Purkinje cell (primary cell): ENCODE measurements at places on chromosomes 12 and 14. TPM values are rescaled to one million over a fixed set of nuclear protein-coding genes. Genes with fewer than 3 reads are reported as not detected.

The SLC38A4 gene
- polyA plus RNA-seq = not detected in 2 replicates

The DEGS2 gene
- polyA plus RNA-seq = 1.2 TPM in 1 of 2 replicates, not detected in the other

The ADCY4 gene
- 0.99 TPM in 1 of 2 replicates, not detected in the other for polyA plus RNA-seq

The SELPLG gene
- polyA plus RNA-seq = not detected in 2 replicates

The SCNN1A gene
- not detected in 2 replicates for polyA plus RNA-seq

The RNASE1 gene
- polyA plus RNA-seq = 10.1 and 37.8 TPM in 2 replicates

The OS9 gene
- 32.1 and 60.1 TPM in 2 replicates for polyA plus RNA-seq

The ADAM20 gene
- 0.11 TPM in 1 of 2 replicates, not detected in the other for polyA plus RNA-seq

The C12orf50 gene
- polyA plus RNA-seq = 0.08 TPM in 1 of 2 replicates, not detected in the other

The RIPK3 gene
- polyA plus RNA-seq = not detected in 2 replicates

The IFI27 gene
- 21.2 and 29.9 TPM in 2 replicates for polyA plus RNA-seq

The KRT1 gene
- polyA plus RNA-seq = not detected in 2 replicates

The RHOJ gene
- polyA plus RNA-seq = 2.0 and 7.8 TPM in 2 replicates

The PLEKHG7 gene
- not detected in 2 replicates for polyA plus RNA-seq

The FAM90A1 gene
- 0.29 TPM in 1 of 2 replicates, not detected in the other for polyA plus RNA-seq

The CCDC197 gene
- polyA plus RNA-seq = not detected in 2 replicates

The CLEC1B gene
- polyA plus RNA-seq = not detected in 2 replicates

The SYCP3 gene
- polyA plus RNA-seq = 4.2 and 6.0 TPM in 2 replicates

The TAS2R10 gene
- polyA plus RNA-seq = 3.4 and 4.6 TPM in 2 replicates

The GPR84 gene
- not detected in 2 replicates for polyA plus RNA-seq

The MYF6 gene
- polyA plus RNA-seq = not detected in 2 replicates

The CAPS2 gene
- 1.5 and 3.3 TPM in 2 replicates for polyA plus RNA-seq

The NEUROD4 gene
- polyA plus RNA-seq = not detected in 2 replicates
